Stimulated activated CD8-positive, alpha-beta memory T cell treated with anti-CD3 and anti-CD28 coated beads, Interleukin-12 subunit alpha, Interleukin-12 subunit beta, amount 100 ng/mL, for 1 hour (primary cell): ENCODE measurements at places on chromosomes 4 and X.

GRCh38 chr4:108118505-108118904 is 50.2 kb downstream of the LEF1 start:
- no peak for DNase-seq

GRCh38 chr4:168408620-168409019 is 71.7 kb downstream of the DDX60L start:
- DNase-seq = no peak

DNA sequence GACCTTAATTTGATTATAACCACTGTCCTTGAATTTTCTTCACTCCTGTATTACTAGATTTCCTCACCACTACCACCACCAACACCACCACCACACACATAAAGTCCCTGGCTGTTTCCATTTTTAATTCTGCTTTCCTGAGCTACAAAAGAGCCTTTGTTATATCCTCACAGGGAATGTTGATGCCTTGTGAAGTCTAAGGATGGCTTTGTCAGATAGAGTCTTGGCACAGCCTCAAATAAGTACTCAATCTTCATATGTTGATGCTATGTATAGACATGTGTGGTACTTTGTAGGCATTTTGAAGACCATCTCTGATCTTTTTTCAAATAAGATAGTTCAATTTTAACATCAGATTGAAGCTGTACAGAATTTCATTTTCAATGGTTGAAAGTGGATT is 1016.7 kb upstream of the LCORL start:
- DNase-seq = no peak

DNA sequence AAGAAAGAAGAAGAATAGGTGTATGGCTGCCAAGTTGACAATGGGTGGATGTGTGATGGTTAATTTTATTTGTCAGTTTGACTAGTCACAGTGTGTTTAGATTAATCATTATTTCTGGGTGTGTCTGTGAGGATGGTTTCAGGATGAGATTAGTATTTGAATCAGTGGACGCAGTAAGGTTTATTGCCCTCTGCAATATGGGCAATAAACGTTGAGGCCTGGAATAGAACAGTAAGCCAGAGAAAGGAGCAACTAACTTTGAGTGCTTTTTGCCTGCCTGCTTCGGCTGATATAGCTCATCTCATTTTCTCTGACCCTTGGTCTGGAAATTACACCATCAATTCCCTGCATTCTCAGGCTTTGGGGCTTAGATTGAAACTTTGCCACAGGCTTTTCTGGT is 140.8 kb upstream of the SPANXN4 start:
- no peak for DNase-seq

GRCh38 chr4:129446074-129446473 is 350.1 kb downstream of the C4orf33 start:
- no peak for DNase-seq

GRCh38 chr4:74570095-74570494 is 125.2 kb downstream of the AREG start:
- DNase-seq = no peak

GRCh38 chrX:46704767-46705386 is 54.0 kb downstream of the SLC9A7 start:
- no peak for DNase-seq

DNA sequence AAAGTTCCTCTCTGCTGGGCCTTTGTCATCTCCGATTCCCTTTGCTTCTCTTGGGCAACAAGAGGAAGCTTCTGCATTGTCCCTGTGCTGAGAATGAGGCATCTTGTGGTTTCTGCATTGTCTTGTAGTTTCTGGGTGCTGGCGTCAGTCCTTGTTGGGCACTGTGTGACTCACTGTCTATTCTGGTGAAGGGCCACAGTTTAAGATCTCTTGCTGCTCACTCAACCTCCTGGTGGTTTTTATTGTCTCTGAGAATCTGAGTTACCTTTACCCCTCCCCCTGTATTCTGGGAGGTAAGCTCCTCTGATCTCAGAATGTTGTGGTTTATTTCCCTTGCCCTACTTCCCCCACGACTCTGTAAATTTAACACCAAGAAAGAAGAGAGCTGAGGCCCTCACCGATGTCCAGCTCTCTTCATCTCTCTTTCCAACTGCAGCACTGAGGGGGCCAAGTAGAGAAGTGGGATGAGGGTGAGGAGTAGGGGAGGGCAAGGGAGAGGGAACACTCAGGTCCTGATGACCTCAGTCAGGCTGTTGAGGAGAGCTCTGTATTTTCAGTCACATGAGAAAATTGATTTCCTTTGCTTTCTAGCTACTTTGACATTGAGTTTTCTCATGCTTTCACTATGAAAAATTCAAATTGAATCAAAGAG is 441.6 kb upstream of the PITX2 start:
- DNase-seq = no peak

GRCh38 chr4:137651128-137651527 is 118.8 kb upstream of the PCDH18 start:
- DNase-seq = no peak

DNA sequence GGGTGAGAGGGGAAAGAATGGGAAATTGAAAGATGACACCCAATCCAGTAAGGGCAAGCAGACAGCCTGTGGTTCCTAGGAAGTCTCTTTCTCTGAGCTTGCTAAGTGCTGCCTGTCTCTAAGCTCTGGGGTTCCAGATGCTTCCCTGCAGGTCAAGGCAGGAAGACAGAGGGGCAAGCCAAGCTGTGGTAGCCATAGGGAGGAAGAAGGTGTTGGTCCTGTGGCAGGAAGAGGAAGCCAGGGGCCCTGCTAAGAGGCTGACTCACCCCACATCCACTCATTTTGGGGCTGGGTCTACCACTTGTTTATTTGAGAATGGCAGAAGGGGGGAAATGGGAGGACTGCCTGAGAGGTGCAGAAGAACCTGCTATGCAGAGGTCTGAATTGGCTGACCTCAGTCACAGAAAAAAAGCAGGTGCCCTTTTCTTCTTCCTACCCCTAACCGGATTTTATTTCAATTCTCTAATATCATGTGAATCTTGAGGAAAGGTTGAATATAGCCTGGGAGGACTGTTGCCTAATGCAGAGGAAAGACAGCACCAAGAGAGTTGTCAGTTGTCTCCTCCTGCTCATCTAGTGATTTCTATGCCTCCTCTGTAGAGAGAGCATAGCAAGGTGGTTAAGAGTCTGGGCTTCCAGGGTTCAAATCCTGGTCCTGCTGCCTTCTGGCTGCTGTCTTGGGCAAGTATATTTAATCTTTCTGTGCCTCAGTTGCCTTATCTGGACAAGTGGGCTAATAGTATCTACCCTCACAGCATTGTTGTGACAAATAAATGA is 27.4 kb downstream of the HOPX start:
- no peak for DNase-seq

- no peak for DNase-seq
Observed at GRCh38 chr4:155228713-155229112, 20.3 kb downstream of the NPY2R start.

DNA sequence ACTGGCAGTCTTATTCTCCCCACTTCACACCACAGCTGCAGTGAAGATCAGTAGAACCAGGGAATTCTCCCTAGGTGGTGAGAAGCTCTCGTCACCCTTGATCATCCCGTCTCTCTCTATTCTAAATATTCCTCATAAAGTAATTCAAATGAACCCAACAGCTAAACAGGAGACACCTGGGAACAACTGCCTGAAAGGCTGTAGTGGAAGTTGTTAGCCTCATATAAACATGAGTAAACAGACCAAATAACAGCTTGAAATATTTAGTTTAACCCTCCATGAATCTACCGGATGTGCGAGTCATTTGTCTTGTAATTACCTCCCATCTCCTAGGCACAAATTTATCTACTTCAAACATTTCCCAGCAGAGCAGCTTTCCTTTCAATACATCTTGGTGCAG is 30.4 kb upstream of the APELA start:
- no peak for DNase-seq

GRCh38 chrX:103063191-103063845 is 653 bp downstream of the BEX1 start:
- DNase-seq = no peak

- no peak for DNase-seq
Observed at GRCh38 chr4:101792056-101792590, 1.6 kb downstream of the BANK1 start.

DNA sequence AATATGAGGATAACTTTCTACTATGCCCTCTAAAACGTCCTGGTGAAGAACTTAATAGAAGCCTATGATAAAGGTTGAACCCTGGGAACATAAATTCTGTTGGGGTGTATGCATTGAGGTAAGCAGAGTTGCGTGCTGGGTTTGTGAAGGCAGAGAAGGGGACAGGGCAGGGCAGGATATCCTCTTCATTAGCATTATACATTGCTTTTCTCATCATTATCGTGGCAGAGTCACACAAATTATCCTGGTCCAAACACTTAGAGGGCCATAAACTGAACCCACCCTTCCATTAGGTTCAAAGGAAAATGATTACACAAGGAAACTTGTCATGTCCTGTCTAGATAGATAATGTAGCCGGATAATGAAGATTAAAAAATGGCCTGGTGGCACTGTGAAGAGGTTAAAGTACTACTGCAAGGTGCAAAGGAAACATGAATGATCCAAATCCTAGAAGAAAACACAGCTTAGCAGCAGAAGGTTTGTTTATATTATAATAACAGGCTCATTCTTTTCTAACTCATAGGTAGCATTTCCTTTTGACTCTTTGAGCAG is 189.1 kb downstream of the SPCS3 start:
- DNase-seq = no peak

GRCh38 chr4:83618991-83619645 is 83.2 kb downstream of the GPAT3 start:
- no peak for DNase-seq

DNA sequence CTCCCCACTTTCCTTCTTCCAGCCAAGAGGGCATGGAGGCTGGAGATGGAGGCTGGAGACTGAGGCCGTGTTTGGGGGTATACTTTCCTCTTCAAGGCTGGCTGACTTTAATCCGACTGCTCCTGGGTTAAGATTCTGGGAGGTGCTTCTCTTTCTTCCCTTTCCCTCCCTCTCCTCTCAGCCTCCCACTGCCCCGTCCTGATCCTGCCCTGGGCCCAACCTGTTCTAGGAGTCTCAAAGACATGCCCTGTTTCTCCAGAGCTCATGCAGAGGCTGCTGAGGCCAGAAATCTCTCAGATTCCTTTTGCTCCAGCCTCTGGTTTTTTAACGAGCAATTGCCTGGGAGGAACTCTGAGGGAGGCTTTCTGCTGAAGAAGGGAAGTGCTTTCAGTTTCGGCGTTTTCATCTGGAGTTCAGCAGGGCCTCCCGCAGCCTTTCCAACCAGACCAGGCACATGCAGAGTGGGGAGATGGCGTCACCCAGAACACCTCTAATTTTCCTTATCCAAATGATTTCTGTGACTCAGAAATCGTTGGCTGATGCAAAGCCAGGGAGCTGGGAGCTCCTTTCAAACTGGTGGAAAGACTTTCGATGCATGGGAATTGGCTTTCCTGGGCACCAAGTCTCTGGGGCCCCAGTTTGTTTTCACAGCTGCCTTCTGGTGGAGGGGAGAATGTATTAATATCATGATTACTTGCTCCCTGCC is 34.5 kb upstream of the FAM9C start:
- DNase-seq = no peak

DNA sequence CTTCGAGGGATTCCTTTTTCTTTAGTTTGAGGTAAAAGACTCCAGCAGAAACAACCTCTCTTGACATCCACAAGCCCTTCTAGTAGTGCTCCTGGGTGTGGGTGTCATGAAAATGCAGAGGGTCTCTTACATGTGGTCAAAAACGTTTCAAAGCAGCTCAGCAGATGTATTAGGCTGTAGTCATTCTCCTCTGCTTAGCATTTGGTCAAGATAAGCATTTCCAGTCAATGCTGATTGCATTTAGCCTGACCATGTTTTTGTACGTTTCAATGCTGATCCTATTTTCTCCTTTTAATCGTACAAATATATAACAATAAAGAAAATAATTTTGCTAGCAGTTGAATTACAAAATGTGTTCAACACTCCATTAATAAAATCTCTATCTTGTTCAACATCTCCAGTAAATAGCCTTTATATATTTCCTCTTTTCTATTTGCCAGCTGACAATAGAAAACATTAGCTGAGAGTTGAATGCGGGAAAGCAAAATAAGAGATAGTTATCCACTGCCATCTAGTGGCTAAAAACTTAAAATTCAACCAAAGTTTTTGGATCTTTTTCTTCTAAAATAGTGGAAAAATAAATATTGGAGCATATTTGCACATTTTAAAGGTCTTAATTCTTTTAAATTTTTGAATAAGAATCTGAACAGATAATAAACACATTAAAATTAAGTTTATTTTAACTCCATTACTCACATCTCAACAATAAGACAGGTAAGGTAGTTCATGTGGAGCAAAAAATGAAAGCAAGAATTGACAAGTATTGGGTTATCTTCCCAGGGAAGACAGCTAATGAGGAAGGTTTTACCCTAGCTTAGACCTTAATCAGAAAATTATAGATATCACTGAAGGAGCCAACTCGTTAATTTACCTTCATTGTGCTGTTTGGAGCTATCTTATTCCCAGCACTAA is 15.2 kb upstream of the PACRGL start:
- DNase-seq = no peak

- DNase-seq = no peak
Observed at GRCh38 chrX:118225711-118226428, 109.3 kb upstream of the KLHL13 start.

- no peak for DNase-seq
Observed at GRCh38 chr4:57344296-57344695, 234.1 kb upstream of the IGFBP7 start.

DNA sequence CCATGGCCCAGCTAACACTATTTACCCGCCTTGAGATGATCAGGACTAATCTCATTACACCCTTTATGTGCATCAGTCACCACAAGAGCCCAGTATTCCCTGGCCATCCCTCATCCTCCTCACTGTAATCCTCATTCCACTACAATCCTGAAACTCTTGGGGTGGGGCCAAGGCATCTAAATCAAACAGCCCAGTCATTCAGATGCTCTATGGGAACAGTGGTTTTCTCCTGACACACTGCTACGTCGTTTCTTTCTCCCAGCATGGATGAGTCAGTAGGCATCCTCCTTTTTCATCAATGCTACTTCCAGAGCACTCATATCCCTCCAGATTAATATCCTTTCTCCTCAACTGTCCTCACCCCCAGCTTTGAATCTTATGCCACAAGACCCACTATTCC is 5.6 kb downstream of the SDAD1 start:
- DNase-seq = no peak

GRCh38 chr4:18942874-18943273 is 921.3 kb upstream of the LCORL start:
- no peak for DNase-seq

- peak; percentile 47 for DNase-seq
Observed at GRCh38 chrX:13092455-13092941, 48.1 kb upstream of the FAM9C start.

DNA sequence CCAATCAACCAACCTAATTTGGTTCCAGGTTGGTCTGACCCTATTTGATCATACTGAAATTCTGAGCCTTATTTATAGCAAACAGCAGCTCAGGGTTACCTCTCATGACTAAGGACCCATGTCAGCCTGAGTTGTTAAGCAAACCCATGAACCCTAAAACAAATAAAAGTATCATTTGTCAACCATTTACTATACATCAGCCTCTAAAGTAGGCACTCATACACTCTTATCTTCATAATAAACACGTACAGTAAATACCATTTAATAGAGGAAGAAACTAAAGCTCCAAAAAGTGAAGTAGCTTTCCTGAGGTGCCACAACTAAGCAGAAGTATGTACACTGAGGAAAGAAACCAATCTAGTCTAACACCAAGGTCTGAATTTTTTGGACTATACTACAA is 25.2 kb downstream of the MANBA start:
- DNase-seq = no peak
